Spinal cord (tissue), 10 donors: ENCODE measurements at places on chromosomes 6 and 20. TPM values are rescaled to one million over a fixed set of nuclear protein-coding genes. Genes with fewer than 3 reads are reported as not detected.
A peak's percentile ranks its signal among the peaks of the same experiment; 100 is the strongest.

GRCh38 chr6:41676431-41676830, 38.2 kb downstream of the MDFI start:
- DNase-seq, result no peak

GRCh38 chr6:147509891-147510290, 1.4 kb downstream of the SAMD5 start:
- DNase-seq, result no peak

GRCh38 chr20:20752712-20753111, 40.3 kb upstream of the RALGAPA2 start:
- no peak for DNase-seq

Gene MEP1A
- 0.06 TPM for total RNA-seq

Gene RIPOR2
- total RNA-seq, result 31.1 TPM

DNA sequence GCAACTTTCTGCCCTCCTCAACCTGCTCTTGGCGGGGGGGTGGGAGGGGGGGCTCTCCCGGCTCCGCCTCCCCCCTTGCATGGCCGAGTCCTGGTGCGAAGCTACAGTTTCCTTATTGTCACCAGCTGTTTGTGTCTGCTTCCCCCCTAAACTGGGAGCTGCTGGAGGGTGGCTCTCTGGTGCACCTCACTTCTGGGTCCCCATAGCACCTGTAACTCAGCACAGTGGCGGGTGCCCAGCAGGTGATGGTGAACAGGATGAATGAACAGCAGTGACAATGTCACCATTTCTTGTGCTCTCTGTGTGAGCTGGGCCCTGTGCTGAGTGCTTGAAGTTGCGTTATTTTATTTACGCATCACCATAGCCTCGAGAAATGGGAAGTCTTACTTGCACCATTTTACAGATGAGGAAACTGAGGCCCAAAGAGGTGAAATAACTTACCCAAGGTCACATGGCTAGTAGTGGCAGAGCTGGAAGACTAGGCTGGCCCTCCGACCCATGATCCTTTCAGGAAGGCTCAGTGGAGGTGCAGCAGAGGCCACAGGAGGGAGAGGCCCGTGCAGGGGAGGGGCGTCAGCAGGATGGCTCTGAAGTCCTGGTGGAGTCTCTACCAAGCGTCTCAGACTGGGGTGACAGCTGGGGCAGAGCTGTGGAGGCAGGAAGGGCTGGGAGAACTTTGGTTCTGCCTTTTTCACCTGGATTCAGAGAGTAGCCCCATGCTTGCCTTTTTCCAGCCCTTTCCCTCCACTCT, 41.8 kb downstream of the SRC start:
- DNase-seq, result no peak

GRCh38 chr20:18421608-18422007, 45.2 kb downstream of the DZANK1 start:
- DNase-seq, result no peak

DNA sequence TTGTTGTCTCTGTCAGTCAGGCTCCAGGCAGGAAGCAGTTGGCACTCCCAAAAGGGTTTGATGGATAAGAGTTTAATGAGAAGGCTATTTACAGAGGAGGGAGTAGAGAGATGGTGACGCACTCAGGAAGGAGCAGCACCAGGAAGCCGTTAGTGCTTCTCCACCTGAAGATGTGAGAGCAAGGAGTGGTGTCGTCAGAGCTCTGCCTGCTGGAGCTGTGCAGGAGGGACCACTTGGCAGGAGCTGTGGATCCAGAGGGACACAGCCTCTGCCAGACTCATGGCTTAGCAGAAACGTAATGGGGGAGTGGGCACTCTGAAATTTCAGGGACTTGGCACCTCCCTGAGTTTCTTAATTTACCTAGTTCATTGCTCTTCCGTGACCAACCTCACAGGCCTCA, 16.8 kb downstream of the DAAM2 start:
- DNase-seq, result no peak

- DNase-seq, result no peak
These were observed 35.8 kb downstream of the DTNBP1 start for GRCh38 chr6:15626878-15627674.

DNA sequence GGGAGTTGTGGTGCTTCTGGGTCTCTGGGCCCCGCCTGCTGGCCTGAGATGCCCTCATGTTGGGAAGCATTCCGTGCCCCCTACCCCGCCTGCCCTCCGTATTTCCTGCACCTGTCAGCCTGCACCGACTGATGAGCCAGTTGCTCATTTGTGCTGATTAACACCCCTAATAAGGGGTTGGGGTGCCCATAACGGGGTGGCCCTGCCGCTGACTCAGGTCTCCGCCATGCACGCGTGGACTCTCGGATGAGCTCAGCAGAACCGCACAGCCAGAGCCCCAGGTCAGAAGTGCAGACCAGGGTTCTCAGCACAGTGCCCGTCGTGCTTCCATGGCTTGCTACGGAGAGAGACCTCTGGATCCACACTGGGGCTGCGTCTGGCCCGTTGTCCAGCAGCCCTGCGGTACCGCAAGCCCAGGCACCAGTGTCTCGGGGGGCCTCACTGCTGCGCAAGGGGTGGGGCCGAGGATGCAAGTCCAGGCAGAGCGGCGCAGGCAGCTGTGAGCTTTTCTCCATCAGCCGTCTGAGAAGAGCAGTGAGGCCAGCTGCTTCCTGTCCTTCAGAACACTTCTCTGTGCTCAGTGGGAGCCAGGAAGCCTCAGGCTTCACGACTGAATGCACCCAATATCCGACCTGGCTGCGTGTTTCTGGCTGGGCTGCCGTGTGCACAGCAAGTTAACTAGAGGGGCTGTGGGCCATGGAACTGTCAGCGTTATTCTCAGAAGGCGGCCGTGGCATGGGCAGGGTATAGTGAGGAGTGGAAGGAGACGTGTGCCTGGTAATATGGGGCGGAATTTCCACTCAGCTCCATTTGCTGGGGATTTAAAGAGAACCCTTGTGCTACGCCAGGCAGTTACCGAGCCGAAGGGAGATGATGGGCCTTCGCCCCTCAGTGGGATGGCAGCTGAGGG, 18.6 kb downstream of the MTG2 start:
- DNase-seq, result no peak

DNA sequence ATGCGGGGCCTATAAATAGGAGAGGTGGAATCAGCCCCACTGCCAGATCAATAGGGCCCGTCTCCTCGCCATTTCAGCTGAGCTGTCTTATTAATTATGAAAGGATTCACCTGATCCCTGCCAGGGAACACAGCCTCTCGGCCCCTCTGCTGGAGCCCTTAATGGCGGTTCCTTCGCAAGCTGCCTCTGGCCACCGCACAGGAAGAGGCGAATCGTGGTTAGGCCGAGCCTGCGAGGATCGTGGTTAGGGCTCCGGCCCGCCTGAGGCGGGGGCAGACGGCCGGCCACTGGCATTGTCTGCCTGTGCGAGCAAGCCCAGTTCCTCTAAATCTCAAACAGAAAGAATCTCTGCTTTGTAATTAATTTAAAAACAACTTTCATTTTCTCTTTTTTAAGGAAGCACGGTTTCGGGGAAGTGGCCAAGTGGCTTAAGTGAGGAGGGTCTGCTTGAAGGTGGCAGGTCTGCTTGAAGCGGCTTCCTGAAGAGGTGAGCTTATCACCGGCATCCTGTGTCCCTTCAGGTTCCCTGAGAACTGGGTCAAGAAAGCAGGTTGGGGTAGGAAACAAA, 9.2 kb downstream of the NRN1 start:
- no peak for DNase-seq

Gene LTB
- 0.55 TPM for total RNA-seq

- DNase-seq, result no peak
These were observed 88.2 kb downstream of the ZFP64 start for GRCh38 chr20:52103335-52103912.

GRCh38 chr20:50331469-50332363, 141.1 kb downstream of the CEBPB start:
- no peak for DNase-seq

Gene CST4
- not detected for total RNA-seq

- no peak for DNase-seq
These were observed 6.9 kb downstream of the ABCC10 start for GRCh38 chr6:43434001-43434840.

DNA sequence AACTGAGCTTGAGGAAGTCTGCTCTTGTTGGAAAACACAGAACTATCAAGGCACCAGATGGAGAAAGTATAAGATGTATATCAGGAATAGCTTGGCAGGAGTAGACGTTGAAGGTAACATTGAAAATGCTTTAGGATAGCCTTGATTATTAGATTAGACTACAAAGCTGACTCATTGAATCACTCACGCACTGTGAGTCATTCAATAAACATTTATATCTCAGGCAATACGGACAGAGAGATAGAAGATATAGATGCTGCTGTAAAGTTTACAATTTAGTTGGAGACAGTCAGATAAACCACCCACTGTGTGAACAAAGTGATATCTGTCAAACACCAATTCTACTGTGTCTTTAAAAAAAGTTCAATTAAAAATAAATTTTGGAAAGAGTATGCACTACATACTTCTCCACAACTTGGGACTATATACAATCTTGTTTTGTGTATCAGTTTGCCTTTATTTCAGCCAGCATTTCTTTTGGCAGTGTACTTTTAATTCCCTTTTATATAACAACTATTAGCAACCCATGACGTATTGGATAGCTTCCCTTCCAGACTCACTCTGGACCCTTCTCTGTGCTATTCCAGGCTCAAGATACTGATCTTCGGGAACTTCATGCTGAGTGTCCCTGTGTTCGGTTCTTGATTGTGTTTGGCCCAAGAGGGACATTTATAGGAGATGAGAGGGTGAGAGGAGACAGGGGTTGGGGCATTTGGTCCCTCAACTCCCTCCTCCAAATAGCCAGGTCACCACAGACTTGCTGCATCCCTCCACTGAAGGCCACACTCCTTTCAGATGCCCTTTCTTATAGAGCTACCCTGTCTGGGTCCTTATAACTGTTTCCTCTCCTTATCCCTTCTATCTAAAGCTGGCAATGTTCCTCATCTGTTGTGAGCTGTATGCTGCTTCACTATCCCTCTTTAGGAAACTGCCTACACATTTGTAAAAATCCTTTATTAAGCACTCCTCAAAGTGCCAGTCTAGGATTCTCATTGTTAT, 176.6 kb upstream of the PTPRK start:
- no peak for DNase-seq

- peak; percentile 4 for DNase-seq
These were observed 68.3 kb downstream of the CNBD2 start for GRCh38 chr20:36036688-36037087.

- DNase-seq, result no peak
These were observed 138.1 kb upstream of the PHACTR3 start for GRCh38 chr20:59466107-59466815.

Gene SIM1
- total RNA-seq, result 1.2 TPM

DNA sequence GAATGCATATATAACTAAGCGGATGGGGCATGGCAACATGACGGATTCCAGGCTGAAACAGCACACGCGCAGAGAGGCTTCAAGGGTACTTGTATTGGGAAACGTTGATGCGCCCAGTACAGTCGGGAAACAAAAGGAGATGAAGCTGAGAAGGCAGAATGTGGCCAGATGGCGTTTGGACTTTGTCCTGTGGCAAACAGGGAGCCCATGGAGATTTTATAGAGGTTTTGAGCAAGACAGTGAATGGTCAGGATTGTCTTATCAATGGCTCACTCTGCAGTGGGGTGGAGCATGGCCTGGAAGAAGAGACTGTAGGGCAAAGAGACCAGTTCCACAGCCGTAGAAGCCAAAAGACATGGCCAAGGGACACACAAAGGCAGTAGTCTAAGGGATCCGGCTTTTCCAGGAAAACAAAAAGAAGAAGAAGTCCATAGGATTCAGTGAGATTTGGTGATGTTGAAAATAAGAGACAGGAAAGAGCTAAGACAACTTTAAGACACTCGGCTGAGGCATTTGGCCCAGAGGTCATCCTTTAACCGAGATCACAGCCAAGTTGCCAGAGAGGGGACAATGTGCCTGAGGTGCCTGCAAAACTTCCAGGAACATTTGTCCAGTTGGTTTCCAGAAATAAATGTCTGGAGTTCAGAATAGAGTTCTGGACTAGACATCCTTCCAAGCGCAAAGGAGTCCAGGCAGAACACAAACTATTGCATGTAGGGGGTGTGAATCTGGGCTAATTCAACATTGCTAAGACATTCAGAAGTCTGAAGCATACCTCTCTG, 123.0 kb upstream of the RREB1 start:
- DNase-seq, result no peak

Gene EPPIN
- 0.17 TPM for total RNA-seq

DNA sequence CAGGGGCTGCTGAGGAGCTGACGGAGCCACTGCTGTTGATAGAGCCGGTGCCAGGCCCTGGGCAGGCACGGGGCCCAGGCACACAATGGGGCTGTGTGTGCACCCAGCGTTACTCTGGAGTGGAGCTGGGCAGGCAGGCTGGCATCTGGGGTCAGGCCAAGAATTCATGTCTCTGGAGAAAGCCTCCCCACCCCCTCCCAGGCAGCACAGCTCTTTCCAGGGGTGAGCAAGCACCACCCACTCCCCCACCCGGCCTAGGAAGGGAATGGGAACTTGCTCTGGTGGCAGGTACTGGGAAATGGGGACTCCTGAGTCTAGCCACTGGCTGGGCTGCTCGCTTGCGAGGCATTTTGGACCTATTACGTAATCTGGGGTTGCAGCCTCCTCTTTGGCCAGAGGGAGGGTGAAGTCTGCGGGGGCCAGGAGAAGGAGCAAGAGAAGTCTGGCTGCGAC, 22.7 kb downstream of the TFEB start:
- DNase-seq, result no peak

Gene GCLC
- 61.5 TPM for total RNA-seq

DNA sequence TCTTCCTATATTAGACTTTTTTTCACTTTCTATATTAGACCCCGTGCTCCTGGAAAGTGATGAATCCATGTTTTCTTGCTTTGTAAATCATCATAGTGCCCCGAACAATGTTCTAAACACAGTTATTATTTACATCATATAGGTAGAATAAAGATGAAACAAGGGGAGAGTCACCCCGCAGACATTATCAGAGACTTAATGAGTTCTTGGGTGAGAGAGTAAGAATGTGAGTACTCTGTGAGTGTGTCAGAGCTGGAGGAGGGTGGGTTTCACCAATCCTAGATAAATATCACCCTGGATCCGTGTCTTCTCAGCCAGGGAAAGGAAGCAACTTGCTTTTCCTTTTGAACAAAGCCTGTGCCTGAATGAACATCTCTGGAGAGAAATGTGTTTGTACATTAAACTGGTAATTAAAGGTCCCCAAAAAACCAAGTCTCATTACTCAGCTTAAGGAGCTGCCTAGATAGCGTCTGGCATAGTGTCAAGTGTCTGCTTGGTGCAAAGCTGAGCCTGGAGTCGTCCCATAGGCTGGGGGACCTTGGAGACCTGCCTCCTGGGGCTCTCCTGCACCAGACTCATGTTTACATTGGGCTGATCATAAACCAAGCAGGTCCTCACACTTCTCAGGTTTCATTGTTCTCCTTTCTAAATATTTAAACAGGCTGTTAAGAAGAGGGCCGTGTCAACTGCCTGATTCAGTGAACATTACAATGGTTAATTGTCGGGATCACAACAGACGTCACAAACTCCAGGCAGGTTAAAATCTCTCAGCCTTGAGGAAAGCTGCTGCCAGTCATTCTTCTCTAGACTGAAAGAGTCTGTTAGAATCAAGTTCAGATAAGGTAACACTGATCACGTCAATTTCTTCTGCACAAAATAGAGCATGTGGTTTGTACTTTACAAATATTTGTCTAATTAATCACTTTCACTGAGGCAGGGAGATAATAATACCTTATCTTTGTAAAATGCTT, 179.7 kb upstream of the MYLIP start:
- DNase-seq, result no peak

Gene ARMC12
- total RNA-seq, result 0.99 TPM
